ENCODE measurements at places on chromosomes 12 and 14. TPM values are rescaled to one million over a fixed set of nuclear protein-coding genes. Genes with fewer than 3 reads are reported as not detected.

DNA sequence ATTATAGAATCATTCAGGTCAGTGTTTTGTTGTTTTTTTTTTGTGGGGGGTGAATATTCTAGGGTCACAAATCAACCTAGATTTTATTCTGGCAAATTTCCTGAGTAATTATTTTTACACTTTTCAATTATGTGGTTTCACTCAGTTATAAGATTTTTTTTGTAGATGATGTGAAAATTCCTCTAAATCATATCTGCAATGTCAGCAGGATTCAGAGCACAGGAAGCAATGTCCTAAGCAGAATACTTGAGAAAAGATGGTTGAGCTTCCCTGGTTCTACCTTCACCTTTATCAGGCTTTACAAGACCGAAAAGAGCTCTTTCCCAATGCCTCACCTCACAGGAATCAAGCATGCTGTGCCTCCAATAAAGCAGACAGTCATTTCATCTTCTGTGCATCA, 124.3 kb downstream of the SLC41A2 start:
- DNase-seq: no peak

GRCh38 chr14:34218881-34219280, 243.2 kb downstream of the SPTSSA start:
- DNase-seq: no peak

DNA sequence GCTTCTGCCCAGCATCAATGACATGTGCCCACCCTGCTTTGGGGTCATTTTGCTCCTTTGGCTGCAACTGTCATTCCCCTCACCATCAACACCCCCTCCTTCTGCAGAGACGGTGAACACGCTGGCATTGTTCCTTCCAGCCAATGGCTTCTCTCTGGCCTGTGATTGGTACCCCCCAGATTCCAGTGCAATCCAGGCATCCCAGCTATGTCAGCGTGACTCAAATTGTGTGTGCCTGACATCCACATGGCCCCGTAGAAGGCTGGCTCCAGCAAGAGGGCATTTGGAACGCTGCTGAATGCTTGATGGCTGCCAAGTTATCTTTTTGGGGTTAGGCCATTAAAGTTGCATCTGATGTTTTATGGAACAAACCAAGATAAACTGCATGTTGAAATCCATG, 21.0 kb upstream of the CCND2 start:
- no peak for DNase-seq

DNA sequence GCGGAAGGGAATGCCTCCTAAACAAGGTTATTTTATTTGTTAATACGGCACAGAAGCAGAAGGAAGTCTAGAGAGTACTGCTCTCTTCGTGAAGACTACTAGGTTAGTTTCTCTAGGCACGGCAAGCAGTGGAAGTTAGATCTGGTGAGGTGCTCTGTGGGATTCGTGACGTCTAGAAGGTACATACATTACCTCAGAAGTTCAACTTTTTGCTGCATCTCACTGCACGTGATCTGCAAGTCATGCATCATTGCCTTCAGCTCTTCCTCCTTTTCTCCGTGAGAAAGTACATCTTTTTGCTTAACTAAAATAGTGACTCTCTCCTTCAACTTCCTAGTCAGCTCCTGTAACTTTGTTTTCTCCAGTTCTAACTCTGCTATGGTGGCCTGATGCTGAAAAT, 74.7 kb downstream of the NIN start:
- no peak for DNase-seq

DNA sequence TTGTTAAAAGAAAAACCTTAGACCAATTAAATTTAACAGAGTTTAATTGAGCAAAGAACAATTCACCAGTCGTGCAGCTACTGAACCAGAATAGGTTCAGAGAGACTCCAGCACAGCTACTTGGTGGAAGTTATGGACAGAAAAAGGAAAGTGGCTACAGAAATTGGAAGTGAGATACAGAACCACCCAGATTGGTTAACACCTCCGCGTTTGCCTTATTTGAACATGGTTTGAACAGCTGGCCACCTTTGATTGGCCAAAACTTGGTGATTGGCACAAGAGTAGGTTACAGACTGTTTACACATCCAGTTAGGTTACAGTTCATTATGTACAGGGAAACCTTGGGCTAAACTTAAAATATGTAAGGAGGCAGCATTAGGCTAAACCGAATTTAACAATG, 54.9 kb downstream of the SRGAP1 start:
- no peak for DNase-seq

DNA sequence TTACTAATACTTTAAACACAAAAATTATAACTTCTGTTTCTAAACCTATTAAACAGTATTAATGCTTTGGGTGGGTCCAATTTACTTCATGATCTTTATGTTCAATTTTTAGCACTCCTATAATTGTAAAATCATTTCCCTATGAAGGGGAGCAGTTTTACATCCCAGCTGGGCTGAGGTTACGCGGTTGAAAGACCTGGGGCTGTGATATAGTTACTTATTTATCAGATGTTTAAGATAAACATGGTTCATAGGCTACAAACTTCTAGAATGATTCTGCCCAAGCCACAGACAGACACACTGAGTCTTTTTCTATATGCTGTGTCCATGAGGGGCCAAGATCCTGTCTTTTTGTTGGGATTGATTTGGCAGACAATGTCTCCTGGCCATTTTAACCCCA, 44.4 kb downstream of the DYRK2 start:
- DNase-seq: no peak

DNA sequence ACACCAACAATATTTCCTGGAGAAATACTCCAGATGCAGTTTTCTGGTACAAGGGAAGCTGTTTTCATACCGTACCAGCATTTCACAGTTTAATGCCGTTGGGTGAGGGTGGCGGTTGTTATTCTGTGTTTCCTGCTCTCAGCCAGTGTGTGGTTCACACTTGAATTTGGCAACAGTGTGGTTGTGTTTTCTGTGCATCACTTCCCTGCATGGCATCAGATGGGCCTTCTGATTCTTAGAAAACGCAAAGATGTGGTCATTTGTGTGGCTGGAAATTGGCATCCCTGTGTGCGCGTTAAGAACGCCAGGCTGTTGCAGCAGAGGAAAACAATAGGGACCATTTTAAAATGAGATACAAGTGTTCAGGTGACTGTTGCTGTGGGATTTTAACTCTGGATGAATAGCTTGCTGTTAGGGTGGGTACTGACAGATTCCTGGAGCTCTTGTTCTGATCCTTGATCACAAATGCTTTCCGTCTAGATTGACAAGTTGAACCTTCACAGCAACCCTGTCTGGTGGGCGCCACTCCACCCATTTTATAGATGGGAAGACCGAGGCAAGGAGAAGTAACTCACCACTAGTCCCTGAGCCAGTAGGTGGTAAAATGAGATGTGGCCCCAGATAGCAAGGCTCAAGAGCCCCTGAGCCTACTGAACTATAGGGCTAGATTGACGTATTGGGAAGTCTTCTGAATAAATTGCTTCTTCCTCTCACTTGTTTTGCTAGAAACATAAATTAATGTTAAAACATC, 231.2 kb downstream of the CHST11 start:
- DNase-seq: no peak

DNA sequence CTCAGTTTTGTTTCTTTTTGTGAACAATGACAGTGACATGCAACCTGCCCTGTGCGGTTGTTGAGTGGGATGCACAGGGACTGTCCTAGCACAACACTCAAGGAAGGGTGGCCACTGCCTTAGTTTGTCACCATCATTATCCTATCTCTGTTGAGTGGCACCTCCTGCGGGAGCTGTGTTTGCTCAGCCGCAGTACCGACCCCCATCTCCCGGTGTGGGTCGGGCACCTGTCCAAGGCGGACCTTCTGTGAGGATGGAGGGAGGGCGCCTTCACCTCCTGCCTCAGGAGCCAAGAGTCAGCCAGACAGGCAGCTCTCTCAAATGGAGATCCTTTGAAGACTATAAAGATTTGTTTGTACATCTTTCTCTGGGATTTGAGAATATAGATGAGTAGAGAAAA, 142.1 kb downstream of the TSPAN9 start:
- no peak for DNase-seq

GRCh38 chr14:76812093-76812421, 625 bp downstream of the ANGEL1 start:
- DNase-seq: no peak

Gene FCF1
- total RNA-seq: 36.1 TPM

Gene SPTB
- not detected for total RNA-seq

Gene TGM1
- total RNA-seq: 2.5 TPM

Gene KLHL33
- not detected for total RNA-seq

All from LHCN-M2 (cell line).